ENCODE measurements at places on chromosomes 13 and 19.
A peak's percentile ranks its signal among the peaks of the same experiment; 100 is the strongest.

DNA sequence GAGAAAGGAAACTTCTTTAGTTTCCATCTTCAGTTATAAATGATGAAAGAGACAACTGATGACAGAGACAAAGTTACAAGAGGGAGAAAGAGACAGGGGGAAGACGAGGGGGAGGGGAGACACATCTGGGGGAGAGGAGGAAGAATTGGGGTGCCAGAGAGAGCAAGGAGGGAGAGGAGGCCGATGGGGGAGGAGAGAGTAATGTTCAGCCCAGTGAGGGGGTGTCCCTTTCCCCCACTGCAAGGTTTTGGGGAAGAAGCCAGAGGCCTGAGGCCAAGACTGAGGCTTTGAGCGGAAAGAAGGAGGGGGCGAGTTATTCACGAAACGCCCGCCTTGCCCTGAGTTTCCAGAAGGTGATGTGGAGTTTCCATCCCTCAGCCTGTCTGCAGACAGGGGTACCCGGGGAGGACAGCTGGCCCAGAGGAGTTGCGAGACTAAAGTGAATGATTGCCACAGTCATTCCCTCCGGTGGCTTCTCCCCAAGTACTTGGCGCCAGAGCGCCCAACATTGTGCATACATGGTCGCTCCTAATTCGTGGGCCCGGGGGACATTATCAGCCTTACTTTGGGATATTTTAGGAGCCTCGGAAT is 558 bp upstream of the PPAN start:
- peak; percentile 72 for DNase-seq

GRCh38 chr13:111031531-111031961 is 83.6 kb upstream of the ARHGEF7 start:
- no peak for DNase-seq

- peak; percentile 51 for DNase-seq
Measured at GRCh38 chr19:48490981-48491792, 20.4 kb downstream of the LMTK3 start.

GRCh38 chr19:16599655-16600346 is 27.6 kb upstream of the SLC35E1 start:
- no peak for DNase-seq

DNA sequence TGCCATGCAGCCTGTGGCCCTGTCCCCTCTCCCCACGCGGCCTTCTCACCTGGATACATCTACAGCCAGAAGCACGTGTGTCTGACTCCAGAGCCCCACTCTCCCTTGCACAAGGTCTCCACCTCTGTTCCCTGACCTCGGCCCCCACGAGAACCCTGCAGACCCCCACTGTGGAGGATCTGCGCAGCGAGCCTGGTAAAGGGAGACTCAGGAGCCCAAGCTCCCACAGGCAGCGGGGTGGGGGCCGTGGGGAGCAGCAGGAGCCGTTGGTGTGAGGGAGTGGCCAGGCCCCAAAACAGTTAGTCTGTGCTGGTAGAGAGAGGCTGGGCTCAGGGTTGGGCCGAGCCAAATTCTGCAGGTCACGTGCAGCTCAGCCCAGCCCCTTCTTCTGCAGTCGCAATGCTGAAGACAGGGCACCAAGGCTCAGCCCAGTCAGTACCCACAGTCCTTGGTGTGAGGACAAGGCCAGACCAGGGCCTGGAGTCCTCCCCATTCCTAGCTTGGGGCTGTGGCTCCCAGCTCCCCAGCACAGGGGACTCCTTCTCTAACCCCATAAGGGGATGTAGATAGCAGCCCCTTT is 28.7 kb upstream of the SLC7A10 start:
- no peak for DNase-seq

GRCh38 chr13:98468361-98468760 is 108.5 kb downstream of the STK24 start:
- DNase-seq, result no peak

GRCh38 chr13:24632382-24633121 is 47.7 kb upstream of the ATP12A start:
- DNase-seq, result no peak

- DNase-seq, result no peak
Measured at GRCh38 chr19:14333101-14333871, 48.0 kb upstream of the ADGRE5 start.

DNA sequence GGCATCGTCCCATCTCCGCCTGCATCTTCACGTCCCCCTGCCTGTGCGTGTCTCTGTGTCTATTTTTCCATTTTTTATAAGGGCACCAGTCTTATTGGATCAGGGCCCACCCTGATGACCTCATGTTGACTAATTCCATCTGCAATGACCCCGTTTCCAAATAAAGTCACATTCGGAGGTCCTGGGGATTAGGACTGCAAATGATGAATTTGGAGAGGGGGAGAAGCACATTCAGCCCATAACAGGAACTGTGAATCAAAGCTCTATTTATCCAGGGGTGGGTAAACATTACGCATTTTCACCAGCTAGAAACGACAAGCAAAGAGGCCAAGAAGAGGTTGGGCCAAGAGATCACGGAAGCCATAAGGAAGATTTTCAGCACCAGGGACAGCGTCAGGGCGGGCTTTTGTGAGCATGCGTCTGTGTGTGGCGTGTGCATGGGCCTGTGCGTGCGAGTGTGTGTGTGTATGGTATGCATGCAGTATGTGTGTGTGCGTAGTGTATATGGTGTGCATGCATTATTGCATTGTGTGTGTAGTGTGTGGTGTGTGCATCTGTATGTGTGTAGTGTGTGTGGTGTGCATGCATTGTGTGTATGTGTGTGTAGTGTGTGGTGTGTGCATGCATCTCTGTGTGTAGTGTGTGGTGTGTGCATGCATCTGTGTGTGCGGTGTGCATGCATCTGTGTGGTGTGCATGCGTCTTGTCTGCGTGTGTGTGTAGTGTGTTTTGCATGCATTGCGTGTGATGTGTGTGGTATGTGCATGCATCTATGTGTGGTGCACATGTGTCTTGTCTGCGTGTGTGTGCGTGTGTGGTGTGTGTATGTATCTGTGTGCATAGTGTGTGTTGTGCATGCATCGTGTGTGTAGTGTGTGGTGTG is 19.6 kb downstream of the CELF5 start:
- DNase-seq, result no peak

DNA sequence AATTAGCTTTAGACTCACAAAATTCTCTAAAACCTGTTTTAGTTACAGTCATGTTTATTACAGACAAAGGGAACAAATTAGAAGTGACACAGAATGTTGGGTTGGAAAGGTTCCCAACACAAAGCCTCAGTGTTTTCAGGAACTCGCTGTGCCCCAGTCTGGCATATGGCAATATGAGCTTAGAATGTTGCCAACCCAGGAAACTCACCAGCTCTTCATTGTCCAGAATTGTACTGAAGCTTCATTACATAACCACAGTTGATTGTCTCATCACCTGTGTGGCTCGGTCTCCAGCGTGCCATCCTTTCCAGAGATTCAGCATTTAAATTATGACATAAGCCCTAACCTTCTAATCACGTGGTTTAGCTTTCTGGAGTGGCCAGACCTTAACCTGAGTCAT is 19.1 kb downstream of the ZNF264 start:
- DNase-seq, result no peak

DNA sequence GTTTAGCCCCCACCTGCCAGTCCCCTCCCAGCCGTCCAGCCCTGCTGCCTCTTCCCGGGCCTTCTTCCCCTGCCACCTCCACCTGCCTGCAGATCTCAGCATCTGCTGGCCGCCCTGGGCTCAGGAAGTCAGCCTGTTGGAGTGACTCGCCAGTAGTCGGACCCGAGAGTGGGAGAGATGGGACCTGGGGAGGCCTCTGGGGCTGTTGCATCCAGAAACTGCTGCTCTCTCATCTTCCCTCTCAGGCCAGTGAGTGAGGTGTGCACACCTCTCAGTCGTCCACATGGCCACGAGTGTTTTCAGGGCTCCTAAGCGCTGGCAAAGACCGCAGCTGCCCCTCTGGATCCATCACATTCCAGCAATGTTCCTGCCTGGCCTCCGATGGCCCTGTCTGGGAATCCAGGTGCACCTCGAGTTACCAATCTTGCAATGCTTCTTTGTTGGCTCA is 151.8 kb upstream of the SOX1 start:
- no peak for DNase-seq

DNA sequence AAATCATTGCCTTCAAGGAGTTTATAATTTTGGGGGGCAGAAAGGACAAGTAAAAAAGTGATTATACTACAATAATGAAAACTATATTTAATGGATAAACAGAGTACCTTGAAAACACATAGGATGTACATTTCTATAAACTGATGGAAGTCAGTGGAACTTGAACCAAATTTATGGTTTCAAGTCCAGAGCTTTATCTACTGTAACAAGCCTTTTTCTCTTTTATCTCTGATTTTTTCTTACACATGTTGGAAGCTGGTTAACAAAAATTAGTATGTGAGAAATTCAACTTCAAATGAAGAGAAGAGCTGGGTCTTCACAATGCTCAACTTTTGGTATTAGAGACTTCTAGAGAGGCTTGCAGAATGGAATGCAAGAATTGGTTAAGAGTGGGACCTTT is 393.6 kb downstream of the LMO7 start:
- no peak for DNase-seq

DNA sequence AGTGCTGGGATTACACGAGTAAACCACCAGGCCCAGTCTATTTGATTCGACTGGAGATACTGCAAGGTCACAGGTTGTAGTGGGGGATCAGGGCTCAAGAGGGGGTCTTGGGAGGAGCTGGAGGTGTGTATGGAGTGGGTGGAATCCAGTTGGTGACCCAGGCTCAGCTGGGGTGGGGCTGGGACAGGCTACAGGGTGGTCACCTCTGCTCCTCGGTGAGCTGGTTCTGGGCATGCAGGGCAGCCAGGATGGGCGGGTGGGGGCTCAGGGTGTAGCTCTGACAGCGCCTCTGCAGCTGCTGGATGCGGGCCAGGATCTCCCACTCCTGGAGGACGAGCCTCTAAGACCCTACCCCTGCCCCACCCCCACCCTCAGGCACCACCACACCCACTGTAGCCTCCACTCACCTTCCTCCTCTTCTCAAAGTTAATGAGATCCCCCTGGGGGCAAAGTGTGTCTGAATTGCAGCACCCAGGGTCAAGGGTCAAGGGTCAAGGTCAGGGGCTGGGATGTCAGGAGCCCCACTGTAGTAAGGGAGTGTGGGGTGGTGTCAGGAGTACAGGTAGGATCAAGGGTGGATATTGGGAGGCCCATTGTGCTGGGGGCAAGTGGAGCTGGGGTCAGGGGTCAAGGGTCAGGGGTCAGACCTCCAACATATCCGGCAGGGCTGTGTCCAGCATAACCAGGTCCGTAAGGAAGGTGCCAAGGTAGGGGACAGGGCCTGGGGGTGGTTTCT is 17.1 kb downstream of the RGL3 start:
- no peak for DNase-seq

DNA sequence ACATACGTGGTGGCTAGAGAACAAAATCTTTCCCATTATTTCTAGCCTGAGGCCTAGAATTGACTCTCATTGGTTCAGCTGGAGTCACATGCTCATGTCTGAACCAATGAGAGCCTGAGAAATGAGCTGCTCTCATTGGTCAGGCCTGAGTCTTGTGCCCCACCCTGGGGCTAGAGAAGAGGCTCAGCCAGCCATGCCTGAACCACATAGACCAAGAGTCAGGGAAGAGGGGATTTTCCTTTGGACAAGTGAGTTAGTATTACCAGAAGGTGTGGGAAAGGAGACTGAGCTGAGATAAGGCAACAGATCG is 6.9 kb downstream of the FXYD5 start:
- no peak for DNase-seq

GRCh38 chr13:21894703-21895699 is 224.1 kb downstream of the FGF9 start:
- DNase-seq, result no peak

DNA sequence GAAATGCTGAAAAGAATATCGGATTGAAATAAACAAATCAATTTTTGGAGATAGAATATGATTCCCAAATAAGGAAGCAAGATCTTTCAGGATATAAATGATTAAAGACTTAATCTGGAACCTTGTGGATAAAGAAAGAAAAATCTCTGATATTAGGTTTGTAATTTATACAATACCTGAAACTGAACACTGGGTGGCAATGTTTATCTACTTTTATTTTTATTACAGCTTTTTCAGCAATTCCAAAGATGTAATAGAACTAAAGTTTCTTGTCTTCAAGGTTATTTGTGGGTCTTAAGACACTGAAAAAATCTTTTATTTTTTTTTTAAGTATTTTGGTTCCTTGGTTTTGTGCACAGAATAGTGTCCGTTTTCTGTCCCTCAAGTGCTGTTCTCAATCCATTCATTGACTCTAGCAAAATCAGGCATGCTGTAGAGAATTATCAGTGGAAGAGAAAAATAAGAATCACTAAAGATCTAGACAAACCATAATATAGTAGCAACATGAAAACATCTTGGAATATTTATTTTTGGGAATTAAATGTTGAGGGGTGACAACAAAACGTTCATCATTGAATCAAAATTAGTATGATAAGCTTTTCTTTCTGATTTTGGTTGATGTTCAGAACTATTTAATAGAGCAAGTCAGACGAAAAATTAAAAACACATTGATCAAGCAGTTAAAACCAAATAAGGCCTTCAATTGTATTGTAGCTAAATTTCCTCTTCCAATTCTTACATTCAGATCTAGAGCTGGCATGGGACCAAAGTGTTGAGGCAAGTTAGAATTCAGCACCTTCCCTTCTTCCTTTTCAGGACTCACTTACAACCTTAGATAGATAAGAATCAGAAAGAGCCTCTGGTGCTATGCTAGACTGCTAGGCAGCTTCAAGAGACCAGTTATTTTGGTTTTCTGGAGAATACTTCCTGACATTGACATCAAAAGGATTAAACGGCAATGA is 704.4 kb upstream of the PCDH20 start:
- DNase-seq, result no peak

- DNase-seq, result no peak
Measured at GRCh38 chr13:23069566-23069965, 111.2 kb upstream of the SGCG start.

DNA sequence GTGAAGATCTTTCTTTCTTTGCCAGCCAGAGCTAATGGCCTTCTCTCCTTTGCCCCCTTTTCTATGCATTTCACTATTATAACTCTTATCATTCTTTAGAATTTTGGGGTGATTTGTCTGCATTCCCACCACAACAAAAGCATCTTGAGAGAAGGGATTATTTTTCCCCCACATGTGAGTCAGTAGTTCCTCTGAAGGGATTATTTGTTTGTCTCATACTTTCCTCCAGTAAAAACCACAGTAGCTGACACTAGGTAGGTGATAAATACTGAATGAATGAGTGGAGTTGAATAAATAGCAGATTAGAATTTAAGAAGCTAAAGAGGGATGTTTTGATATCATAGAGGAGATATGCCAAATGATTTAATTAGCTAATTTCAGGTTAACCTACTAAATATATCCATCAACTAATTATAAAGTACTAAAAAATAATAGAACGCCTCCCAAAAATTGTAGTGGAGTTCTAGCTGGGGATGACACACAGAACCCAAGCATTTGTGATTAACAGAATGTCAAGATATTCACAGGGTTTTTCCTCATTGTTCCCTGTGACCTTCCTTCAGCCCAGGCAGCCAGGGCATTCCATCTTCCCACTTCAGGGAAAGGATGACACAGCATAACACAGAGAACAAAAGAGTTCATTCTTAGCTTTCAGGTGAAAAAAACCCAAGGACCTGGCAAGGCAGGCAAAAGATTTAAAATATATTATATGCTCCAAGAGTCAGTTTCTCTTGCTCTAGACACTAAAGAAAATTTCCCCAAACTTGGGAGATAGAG is 3.5 kb upstream of the TBC1D4 start:
- no peak for DNase-seq

Measured in effector memory CD4-positive, alpha-beta T cell (primary cell).